Pancreas (tissue), 10 donors: ENCODE measurements at places on chromosomes 3 and 15. TPM values are rescaled to one million over a fixed set of nuclear protein-coding genes. Genes with fewer than 3 reads are reported as not detected.

LYZL4 gene
- polyA plus RNA-seq: not detected

ATP13A3 gene
- polyA plus RNA-seq: 17.6 TPM

DNA sequence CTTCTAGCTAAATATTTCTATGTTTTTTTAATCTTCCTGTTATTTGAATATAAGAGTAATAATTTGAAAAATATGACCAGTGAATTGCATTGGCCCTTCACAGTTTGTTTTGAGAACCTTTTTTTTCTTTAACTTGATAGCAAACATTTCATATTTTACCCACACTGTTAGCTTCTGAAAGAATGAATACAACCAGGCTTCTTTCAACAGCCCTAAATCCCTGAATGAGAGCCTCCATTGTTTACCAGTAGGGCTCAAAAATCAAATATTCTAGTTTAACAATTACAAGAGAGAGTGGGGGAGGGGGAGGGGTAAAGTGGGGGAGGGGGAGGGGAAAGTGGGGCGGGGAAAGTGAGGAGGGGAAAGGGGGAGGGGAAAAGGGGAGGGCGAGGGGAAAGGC lies 14.5 kb upstream of the TOP2B start:
- H3K27ac ChIP-seq: no peak overlapping the region
- no peak for DNase-seq
- no peaks in the 10 kb centered on the region for H3K27me3 ChIP-seq
- peaks cover 3% of the 10 kb centered on the region for H3K4me1 ChIP-seq
- H3K4me3 ChIP-seq: no peak overlapping the region
- no peaks in the 10 kb centered on the region for H3K36me3 ChIP-seq

GRCh38 chr3:89052386-89052785 lies 55.0 kb upstream of the EPHA3 start:
- no peaks in the 10 kb centered on the region for H3K27me3 ChIP-seq
- DNase-seq: no peak
- H3K36me3 ChIP-seq: no peaks in the 10 kb centered on the region
- no peak overlapping the region for H3K27ac ChIP-seq
- H3K4me3 ChIP-seq: no peak overlapping the region

GRCh38 chr15:81337713-81338157 lies 13.8 kb upstream of the STARD5 start:
- no peak overlapping the region for H3K27ac ChIP-seq
- no peaks in the 10 kb centered on the region for H3K4me1 ChIP-seq
- DNase-seq: no peak

MYL3 gene
- 2.5 TPM for polyA plus RNA-seq

DNA sequence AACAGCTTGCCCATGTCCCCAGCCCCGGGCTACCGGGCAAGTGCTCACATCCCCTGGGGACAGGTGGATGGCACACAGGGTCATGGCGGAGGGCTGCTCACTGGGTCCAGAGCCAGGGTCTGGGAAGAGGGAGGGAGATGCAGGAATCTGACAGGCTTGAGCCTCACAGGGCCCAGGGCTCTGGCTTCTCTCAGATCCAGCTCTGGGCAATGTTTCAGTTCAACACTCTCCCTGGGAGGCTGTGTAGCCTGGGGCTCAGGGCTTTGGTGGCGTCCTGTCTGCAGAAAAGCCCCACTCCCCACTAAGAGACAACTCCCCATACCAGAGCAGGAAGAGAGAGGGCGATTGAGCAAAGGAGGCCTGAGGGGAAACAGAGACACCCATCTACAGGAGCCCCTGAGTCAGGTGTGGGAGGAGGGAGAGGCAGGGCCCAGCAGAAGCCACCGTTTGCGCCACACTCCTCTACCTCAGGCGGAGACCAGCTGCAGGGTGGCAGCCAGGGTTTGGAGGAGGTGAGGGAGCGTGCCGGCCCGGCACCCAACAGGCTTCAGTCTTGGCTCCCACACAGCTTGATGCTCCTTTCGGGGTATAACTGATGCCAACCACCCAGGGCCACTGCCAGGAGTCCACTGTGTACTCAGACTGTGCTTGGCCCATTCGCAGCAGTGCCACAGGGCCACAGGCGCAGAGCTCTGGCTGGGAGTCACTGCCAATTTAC lies 16.8 kb upstream of the SRP14 start:
- H3K27me3 ChIP-seq: no peaks in the 10 kb centered on the region
- H3K36me3 ChIP-seq: no peaks in the 10 kb centered on the region
- H3K4me3 ChIP-seq: no peak overlapping the region
- DNase-seq: peak; percentile 71
- H3K4me1 ChIP-seq: peaks cover 25% of the 10 kb centered on the region
- H3K27ac ChIP-seq: peak overlapping the region; percentile 63

- H3K27me3 ChIP-seq: no peaks in the 10 kb centered on the region
- DNase-seq: no peak
- H3K27ac ChIP-seq: no peak overlapping the region
These were observed 31.8 kb upstream of the RYR3 start for GRCh38 chr15:33278816-33279612.

DPPA2 gene
- not detected for polyA plus RNA-seq

GOLGA6L10 gene
- polyA plus RNA-seq: 4.3 TPM

DNA sequence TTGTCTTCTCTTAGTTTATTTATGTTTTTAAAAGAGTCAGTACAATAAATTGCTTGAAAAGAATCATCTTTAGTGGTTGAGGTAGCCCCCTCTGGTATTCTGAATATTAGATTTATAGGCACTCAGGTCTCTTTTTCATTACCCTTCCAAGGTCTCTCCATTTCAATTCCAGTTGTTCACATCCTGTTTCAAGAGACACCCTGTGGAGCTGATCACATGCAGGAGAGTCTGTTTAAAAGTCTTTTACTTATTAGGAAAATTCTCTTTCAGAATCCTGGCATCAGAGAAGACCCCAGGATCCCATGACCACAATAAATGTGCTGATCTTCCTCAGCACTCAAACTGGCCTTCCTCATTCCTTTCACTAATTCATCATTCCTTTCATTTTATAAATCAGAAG lies 195.7 kb downstream of the ZIC4 start:
- H3K27me3 ChIP-seq: no peaks in the 10 kb centered on the region
- H3K36me3 ChIP-seq: no peaks in the 10 kb centered on the region
- DNase-seq: no peak
- H3K27ac ChIP-seq: no peak overlapping the region

XCR1 gene
- not detected for polyA plus RNA-seq

BCL2A1 gene
- polyA plus RNA-seq: 0.77 TPM

GRCh38 chr3:50146316-50146901 lies 8.7 kb upstream of the SEMA3F start:
- no peak for DNase-seq
- no peaks in the 10 kb centered on the region for H3K27me3 ChIP-seq
- no peaks in the 10 kb centered on the region for H3K4me1 ChIP-seq
- no peaks in the 10 kb centered on the region for H3K36me3 ChIP-seq
- H3K4me3 ChIP-seq: no peak overlapping the region
- H3K27ac ChIP-seq: no peak overlapping the region
